ENCODE measurements at places on chromosomes 16 and 17.
A peak's percentile ranks its signal among the peaks of the same experiment; 100 is the strongest.

GRCh38 chr16:12951392-12951791, 50.0 kb downstream of the SHISA9 start:
- no peak for DNase-seq

DNA sequence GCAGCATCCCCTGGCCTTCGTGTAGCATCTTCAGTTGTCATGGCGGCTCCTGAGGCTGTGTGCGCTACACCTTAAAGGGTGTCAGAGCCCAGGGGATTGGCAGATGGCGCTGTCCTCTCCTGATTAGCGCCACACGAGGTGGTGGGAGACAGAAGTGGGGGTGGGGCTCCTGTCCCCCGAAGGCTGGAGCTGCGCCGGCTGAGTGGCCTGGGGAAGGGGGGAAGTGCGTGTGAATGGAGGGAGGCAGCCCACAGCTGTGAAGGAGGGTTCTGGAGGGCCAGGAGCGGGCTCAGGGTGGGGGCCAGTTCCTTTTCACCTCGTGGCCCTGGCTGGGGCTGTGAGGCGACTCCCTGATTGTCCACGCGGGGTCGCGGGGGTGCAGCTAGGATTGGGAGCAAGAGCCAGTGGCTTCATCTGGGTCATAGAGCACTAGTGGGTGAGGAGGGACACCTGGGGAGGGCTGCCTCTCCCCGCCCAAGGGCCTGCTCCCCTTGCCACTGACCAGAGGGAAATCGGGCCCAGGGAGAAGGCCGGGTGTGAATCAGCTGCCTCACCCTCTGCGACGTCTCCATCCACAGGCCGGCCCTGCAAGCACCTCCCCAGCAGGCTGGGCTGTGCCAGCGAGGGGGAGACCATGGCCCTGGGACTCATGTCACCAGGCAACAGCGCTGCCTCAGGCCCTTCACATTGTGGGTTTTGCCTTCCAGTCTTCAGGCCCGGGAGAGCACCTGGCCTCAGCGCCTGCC, 14.1 kb downstream of the BAHCC1 start:
- no peak for DNase-seq

GRCh38 chr17:63675231-63675606, 24.7 kb downstream of the LIMD2 start:
- DNase-seq: no peak

GRCh38 chr17:17231621-17232302, 5.2 kb downstream of the FLCN start:
- DNase-seq: no peak

DNA sequence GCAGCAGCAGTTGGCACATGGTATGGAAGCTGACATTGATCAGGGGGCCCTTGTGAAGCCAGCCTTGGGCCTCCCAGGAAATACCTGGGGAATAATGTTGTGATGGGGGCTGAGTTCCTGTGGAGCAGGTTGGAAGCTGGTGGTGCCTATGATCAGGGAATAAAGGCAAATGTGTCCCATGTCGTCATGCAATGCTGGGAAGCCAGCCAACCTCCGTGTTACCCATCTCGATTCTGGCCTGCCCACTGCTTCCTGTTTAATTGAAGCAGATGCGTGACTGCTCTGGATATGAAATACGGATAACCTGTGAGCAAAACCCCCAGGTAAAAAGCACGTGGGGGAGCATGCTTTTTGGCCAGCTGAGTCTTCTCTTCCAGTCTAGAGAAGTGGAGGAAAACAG, 580.4 kb upstream of the HSBP1 start:
- no peak for DNase-seq

GRCh38 chr17:8799570-8800212, 526 bp upstream of the MFSD6L start:
- DNase-seq: no peak

GRCh38 chr16:16014329-16015224, 65.2 kb downstream of the ABCC1 start:
- DNase-seq: no peak

DNA sequence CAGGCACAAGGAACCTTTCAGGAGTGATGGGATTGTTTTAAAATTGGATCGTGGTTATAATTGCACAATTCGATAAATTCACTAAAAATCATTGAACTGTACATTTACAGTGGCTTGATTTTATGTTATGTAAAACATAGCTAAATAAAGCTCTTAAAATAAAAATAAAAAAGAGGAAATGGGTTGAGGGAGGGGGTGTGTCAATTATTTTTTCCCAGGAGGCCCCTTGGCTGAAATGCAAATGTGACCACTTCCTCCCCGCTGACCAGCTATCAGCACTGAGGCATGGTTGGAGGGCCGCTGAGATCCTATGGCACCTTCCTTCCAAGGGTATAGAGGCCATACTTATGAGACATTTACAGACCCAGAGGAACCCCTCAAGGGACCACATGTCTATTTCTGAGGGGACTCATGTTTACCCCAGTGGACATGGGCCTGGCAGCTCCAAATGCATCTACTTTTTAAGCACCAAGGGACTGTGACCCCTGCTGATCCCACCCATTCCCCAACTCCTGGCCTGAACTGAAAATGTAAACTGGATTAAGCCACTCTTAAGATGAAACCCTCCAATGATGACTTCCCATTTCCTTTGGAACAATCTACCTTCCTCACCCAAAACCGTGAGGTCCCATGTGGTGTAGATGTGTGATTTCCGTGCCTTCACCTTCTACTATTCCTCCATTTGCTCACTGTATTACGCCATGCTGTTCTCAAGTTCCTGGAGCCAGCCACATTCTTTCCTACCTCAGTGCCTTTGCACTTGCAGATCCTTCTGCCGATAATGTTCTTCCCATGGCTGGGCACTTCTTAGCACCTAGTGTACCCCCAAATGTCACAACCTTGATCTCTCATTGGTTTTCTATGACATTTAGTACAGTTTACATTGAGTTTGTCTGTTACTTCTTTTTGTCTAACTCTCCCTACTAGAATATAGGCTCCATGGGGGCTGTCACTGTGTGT, 2.8 kb upstream of the IL21R start:
- no peak for DNase-seq

DNA sequence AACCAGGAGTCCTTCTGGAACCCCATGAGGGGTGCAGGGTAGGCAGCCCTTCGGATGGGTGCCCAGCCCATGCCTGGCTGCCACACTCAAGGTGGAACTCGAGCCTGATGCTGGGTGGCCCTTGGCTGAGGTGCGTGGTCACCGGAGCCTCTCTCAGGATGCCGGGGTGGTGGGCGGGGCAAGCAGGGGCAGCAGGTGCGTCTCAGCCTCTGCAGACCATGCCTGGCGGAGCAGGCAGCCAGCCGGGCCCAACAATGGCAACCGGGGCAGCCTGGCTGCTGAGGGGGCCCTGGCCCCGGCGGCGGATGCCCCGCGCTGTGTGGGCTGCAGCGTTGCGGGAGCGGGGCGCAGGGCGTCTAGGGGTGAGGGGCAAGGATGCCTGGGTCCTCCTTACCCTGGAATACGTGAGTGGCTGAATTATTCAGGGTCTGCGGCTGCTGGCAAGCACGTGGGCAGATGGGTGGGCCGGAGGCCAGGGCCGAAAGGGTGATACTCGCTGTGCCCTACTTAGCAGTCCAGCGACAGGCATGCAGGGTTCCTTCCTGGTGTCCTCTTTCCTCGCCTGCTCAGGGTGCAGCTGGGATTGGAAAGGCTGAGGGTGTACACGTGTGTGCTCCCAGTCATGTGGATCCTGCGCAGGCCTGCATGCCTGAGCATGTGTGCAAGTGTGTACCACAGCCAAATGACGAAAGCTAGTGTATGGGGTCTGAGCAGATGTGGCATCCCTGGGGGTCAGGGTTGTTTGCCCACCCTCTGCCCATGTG, 14.6 kb downstream of the MYO15A start:
- DNase-seq: no peak

GRCh38 chr16:79437764-79438751, 162.5 kb downstream of the MAF start:
- DNase-seq: peak; percentile 79

DNA sequence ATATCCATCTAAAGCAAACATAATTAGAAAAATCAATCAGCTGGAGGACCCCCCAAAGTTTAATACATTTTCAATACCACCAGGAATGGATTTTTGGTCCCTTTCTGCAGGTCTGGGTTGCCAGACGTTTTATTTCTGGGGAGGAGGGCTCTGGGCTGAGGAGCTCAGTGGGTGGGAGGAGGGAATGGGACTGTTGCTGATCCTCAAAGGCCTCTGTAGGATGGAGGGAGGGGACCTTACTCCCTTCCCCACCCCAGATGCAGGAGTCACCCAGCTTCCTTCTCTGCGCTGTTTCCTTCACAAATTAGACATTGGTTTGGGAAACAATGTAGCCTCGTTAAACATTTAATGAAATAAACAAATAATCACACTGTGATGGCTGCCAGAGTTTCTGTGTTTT, 6.6 kb downstream of the RND2 start:
- no peak for DNase-seq

GRCh38 chr17:57947369-57947768, 7.8 kb downstream of the CUEDC1 start:
- DNase-seq: no peak

DNA sequence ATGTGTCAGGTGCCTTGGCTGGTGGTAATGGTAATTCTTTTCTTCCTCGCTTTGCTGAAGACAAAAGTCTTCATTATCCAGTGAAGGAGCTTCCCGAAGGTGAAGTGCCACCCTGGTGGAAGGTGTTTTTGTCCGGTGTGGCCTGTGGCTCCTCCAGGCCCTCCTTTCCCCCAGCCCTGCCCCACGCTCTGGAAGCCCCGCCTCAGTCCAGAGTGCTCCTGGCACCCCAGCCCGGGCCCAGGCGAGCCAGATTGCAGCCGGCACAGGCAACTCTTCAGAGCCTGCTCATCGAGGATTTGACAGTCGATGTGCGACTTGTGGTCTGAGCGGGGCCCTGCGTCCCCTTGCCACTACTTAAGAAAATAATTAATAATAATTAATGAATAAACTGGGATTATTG, 93.7 kb downstream of the MGAT5B start:
- DNase-seq: no peak

GRCh38 chr16:86707171-86707570, 128.8 kb downstream of the FOXL1 start:
- no peak for DNase-seq

- DNase-seq: no peak
Measured at GRCh38 chr16:85829171-85829719, 29.8 kb downstream of the COX4I1 start.

GRCh38 chr16:72930396-72930795, 117.5 kb downstream of the ZFHX3 start:
- no peak for DNase-seq

DNA sequence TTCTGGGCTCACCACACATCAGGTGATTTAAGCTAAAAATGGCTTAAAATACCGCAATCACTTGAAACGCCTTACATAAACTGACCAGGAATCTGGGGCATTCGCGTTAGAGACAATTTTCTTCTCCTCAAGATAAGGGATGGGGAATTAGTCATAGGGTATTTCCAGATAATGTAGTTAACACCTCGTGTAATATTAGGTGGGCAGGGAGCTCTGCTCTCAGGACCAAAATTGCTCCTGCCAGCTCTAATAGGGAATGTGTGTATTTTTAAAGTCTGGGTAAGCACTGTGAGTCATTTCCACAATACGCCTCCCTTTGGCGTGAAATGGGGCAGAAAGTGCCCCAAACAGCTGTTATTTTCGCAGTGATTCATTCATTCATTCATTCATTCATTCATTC, 408.6 kb downstream of the MAF start:
- DNase-seq: no peak

DNA sequence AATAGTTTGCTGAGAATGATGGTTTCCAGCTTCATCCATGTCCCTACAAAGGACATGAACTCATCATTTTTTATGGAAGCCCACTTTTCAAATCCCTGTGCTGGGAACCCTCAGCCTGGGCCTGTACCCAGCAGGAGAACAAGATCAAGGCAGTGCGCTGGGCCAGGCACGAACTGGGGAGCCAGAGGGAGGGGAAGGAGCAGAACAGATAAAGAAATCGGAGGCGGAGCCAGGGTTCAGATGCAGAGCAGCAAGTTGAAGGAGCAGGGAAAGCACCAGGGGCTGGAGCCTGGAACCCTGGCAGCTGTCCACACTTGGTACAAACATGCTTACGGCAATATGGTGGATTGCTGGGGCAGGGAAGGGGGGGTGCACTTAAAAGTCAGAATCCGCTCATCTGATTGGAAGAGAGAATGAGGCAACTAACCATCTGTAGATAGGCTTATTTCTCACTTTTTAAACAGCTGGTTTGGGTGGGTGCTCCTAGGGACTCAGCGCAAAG, 107.5 kb downstream of the NOG start:
- DNase-seq: no peak

DNA sequence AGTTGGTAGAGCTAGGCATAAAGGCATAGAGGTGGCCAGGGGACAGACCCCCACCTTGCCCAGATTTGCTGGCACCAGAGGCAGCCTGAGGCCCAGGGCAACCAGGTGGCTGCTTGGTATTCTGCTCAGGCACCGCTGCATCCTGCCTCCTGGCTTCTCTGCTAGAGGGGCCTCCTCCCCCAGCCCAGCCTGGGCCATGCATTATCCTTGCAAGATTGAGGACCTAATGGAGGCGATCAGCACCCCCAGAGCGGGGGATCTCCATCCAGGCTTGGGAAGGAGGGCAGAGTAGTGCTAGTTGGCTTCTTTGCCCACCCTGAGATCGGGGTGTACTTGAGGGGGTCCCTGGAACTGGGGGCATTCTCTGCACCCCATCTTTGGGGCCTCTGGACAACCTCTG, 23.8 kb downstream of the CDK5RAP3 start:
- DNase-seq: no peak

DNA sequence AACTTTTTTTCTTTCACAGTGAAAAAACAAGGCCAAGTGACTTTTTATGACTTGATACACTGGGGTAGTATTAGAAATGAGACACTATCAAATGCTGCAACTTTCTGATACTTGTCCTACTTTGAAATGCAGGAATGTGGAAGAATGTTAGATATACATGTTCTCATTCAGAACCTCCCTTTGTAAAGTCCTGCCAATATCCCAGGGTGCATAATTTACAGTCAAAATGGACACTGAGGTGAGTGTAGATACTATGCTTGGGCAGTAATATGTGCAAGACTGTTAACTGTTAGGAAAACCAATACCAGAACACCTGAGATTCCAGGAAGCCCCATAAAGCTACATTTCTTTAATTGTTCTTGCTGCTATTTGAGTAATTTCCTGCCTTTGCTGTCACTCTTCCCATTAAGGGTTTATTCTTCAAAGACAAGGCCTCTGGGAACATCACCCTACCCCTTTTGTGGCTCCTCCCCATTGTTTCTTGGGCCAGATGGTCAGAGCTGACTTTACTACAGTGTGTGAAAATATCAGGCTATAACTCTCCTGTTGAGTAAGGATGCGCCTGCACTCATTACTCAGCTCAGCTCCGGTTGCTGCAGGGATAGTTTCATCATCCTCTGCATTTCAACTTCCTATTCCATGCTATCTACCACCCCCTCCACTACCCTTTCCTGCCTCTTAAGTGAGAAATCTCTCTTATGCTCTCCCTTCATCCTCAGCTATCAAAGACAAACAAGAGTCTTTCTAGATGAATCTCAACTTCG, 48.7 kb downstream of the TMEM100 start:
- DNase-seq: no peak

DNA sequence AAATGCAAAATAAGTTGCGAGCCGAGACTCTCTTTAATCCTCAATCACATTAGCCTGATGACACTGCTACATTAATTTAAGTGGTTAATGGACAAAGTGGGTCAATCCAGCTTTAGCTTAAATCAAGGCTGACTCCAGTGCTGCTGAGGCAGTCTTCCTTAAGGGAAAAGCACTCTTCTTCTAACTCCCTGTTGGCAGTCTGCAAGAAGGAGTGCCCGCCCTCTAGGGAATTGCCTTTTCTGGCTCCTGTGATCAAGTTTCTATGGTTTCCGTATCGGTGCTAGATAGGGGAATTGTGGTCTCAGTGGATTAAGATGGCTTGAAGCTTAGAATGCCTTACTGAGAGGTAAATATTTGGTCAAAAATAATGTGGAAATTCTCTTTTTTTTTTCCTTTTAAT, 41.0 kb downstream of the HS3ST3B1 start:
- DNase-seq: no peak

- no peak for DNase-seq
Measured at GRCh38 chr17:44400226-44400847, 10.9 kb upstream of the ITGA2B start.
